Central memory CD4-positive, alpha-beta T cell (primary cell): ENCODE measurements at places on chromosomes 3 and 15.

DNA sequence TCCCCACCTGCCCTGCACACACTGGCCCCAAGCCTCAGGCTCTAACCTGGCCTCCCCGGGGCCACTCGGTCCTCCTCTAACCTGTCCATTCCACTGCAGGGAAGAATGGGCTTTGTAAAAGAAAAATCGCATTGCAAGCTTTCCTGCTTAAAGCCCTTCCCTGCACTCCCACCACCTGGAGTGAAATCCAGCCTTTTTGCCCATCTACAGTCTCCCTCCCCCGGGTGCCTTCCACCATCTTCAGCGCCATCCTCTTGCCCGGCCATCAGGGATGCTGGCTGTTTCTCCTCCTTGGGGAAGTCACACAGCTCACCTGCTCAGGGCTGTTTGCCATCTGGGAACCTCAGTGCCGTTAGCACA lies 266.9 kb downstream of the OCA2 start:
- no peak for DNase-seq

GRCh38 chr3:53269888-53270880 lies 14.4 kb upstream of the TKT start:
- DNase-seq = no peak

- no peak for DNase-seq
Observed at GRCh38 chr15:78229431-78230406, 4.6 kb downstream of the ACSBG1 start.

DNA sequence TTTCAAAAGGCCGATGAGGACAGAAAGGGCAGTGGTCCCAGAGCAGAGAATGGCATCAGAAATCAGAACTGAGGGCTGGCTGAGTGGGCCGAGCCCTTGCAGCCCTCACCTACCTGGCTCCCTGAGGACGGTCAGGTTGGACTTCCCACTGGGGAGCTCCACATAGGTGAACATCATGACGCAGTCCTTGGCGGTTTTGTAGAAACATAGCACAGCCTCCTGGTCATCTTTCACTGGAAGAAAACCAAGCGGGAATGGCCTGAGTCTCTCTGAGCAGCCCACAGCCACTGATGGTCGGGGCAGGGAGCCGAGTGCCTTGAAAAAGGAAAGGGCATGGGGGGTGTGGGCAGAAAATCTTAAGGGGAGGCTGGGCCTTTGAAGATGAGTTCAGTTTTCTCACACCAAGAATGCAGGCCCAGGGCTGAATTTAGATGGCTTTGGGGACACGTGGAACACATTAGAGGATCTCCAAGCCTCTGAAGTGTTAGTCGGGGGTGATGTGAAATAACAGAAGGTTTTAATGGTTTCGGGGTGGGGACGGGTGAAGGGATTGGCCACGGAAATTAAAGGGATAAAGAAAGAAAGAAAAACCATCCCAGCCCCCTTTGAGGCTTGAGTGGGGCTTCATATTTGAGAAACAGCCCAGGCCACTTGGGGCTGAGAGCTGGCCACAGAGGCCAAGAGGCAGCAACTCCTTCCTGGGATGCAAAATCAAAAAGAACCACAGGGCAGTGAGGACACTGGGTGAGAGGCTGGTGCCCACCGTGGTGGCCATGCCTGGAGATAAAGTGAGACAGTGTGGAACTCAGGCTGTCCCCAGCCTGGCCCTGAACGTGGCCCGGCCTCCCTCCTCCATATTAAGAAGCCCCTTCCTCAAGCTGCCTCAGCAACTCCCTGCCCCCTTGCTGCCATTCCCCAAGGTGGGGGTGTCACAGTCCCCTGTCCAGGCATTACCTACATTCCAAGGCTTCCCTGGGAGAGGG lies 36.2 kb downstream of the UMPS start:
- DNase-seq = no peak

DNA sequence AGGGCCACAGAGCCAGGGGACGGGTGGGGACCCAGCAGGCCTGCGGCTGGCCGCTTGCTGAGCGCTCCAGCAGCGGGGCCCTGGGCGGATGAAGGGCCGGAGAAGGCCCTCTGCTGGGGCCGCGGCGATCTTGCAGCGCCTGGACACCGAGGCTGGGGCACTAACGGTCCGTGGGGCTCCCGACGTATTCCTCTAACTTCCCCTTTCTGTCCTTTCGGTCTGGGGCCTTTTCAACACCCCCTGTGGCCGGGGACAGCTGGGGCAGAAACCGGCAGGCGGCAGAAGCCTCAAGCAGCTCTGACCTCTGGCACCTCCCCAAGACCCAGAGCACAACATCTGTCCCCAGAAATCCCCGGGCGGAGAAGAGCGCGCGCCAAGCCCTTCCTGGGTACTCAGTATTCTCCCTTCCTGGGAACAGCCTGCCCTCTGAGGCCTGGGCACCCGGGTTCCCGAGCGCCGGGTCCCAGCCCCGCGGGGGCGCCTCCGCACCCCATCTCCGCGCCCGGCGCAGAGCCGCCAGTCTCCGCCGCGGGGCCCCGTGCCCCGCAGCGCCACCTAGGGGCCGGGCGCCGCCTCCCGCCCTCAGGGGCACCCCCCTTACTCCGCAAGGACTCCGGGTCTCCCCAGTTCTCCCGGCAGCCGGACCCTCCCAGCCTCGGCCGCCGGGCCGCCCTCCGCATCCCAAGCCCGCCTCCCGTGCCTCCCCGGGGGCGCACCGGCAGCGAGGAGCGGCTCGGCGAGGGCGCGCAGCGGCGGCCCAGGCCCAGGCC lies 582 bp upstream of the SLCO3A1 start:
- DNase-seq = peak; percentile 77

DNA sequence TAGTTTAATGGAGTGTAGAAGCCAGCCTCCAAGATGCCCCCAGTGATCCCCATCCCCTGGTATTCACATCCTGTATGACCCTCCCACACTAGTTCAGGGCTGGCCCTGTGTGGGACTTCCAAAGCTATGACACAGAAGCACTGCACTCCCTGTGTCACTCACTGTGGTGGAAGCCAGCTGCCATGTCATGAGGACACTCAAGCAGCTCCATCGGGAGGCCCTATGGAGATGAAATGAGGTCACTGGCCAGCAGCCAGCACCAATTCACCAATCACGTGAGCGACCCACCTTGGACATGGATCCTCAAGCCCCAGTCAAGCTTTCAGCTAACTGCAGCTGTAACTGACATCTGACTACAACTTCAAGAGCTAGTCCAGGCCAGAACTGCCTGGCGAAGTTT lies 3.9 kb upstream of the ACAN start:
- no peak for DNase-seq

- DNase-seq = no peak
Observed at GRCh38 chr3:177382944-177383343, 185.7 kb upstream of the TBL1XR1 start.

- no peak for DNase-seq
Observed at GRCh38 chr3:131729643-131730017, 226.9 kb upstream of the MRPL3 start.
